ENCODE measurements at places on chromosomes 4 and X.

- DNase-seq, result no peak
Measured at GRCh38 chr4:105991726-105992125, 96.5 kb downstream of the NPNT start.

DNA sequence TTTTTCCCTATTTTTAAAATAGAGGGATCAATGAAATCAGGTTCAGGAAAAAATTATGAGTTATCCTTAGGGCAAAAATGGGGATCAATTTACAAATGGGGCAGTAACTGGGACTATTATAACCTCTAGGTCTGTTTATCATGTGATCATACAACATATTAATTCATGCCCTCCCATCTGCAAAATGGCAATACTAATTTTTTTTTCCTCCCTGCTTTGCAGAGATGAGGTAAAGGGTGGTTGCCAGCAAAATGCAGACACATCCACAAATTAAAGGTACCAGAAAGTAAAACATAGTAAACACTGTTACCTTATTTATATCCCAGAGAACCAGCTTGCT lies 467 bp downstream of the HSD17B11 start:
- DNase-seq, result no peak

DNA sequence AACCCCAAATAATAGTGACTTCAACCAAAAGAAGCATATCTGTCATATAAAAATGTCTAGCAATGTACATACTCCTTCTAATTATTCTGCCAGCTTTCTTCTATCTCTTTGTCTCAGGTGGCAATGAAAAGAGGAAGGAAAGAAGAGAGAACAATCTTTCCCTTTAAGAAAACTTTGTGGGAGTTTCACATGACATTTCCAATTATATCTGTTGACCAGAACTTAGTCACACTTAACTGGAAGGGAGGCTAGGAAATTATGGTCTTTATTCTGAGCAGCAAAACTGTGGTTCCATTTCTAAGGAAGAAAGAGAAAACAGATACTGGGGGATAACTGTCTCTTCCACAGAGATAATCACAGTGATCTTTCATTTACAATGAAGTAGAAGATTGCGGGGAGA lies 12.9 kb upstream of the MAOA start:
- no peak for DNase-seq

DNA sequence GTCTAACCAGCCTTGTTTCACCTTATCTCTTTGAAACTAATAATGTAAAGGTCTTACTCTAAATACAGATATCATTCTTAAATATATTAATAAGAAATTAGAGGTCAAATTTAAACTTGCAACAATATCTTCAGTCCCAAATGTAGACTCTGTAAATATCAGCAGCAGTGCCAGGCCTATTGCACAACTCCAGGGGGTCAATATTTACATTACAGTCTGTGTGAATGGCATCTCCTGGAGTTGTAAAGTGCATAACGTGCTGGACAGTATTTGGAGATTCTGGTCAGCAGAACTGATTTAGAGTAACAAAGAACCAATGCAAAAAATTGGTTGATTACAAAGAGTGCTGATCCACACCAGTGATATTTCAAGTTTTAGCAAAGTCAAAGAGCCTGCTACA lies 1225.9 kb downstream of the PCDH19 start:
- DNase-seq, result no peak

DNA sequence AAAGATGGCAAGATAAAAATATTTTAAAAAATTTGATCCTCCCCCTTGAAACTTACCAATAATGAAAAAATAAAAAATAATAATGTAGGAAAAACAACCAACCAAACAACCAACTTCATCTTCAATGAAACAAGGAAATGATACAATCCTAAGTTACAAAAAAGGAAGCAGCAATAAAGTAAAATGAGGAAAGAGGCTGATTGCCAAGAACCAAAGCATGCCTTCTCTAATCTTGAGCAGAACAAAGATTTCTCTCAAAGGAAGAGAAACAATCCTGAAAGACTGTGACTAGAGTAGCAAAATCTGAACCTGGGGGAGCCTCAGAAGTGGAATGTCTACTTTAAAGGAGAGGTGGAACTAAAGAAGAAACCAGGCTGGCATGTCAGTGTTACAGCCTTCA lies 10.9 kb upstream of the WDFY3 start:
- DNase-seq, result no peak

GRCh38 chr4:163631288-163631687 lies 136.8 kb downstream of the TMA16 start:
- DNase-seq, result no peak

GRCh38 chr4:183401473-183401872 lies 43.0 kb upstream of the CDKN2AIP start:
- no peak for DNase-seq

DNA sequence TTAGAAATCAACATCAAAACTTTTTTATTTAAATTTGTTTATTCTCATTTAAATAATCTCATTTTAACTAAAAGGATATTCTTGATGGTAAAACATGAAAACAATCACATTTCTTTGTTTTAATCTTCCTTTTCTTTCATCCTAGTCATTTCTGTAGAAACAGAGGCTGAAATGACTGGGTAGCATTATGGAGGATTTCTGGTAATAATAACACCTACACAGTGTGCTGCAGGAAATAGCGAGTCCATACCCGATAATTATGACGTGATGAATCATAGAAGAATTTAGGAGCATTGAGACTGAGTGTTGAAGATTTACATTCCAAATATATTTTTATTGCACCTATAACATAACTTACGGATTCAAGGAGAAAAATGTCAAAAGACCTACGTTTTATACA lies 31.4 kb upstream of the BBS12 start:
- DNase-seq, result no peak

GRCh38 chrX:17007134-17007768 lies 60.8 kb downstream of the REPS2 start:
- DNase-seq, result no peak

DNA sequence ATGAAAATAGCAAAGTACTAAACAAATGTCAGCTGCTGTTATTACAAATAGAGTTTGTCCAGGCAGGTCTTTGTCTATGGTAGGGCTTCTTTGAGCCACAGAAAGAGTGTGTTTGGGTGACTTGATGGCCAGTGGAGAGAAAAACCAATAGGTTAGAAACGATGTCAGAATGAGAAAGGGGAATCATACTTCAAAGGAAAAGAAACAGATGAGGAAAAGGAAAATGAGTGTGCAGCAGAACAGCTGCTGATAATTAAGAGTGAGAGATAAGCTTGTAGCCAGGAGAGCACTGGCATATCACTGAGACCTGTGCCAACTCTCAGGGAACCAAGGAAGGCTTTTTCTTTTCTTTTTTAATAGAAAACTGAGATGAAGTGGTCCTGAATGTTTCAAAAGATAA lies 257.2 kb downstream of the ARHGAP24 start:
- no peak for DNase-seq

GRCh38 chr4:136898590-136899248 lies 633.6 kb downstream of the PCDH18 start:
- DNase-seq, result no peak

- DNase-seq, result peak; percentile 51
Measured at GRCh38 chr4:5863461-5864113, 29.3 kb downstream of the CRMP1 start.

- no peak for DNase-seq
Measured at GRCh38 chrX:31371956-31372355, 300.1 kb upstream of the FTHL17 start.

DNA sequence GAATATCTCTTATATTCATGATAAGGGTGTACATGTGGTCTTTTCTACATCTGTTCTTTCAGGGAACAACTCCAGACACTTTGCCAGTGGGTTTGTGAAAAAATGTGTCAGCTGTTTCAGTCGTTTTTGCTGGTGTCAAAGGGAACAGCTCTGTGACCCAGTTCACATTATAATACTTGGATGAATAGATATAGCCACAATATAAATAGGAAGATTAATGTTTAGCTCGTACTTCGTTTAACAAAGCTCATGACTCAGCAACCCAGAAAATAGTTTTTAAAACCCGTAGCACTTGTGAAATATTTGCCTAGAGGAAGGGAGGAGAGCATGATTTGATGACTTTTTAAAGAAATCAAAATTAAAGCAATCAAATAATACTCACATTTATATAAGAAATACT lies 7.9 kb downstream of the LIAS start:
- no peak for DNase-seq

- DNase-seq, result no peak
Measured at GRCh38 chr4:165709973-165710526, 163.0 kb upstream of the TLL1 start.

DNA sequence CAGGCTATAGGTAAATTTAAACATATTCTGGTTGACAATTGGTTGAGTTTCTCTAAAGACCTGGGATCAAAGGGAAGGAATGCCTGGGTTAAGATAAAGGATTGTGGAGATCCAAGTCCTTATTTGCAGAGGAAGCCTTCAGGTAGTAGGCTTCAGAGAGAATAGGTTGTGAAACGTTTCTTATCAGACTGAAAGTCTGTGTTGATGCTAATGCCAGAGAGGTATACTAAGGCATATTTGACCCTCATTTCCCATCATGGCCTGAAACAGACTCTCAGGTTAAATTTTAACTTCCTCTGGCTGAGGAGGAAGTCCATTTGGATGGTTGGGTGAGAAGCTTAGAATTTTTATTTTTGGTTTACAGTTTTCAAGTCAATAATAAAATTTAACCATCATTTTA lies 48.1 kb downstream of the UGT2A2 start:
- DNase-seq, result no peak

Data from HFF-Myc (cell line).